ENCODE measurements at places on chromosomes 5 and 9. TPM values are rescaled to one million over a fixed set of nuclear protein-coding genes. Genes with fewer than 3 reads are reported as not detected.

Gene DND1
- total RNA-seq = 0.67 TPM

Gene PPP3R2
- not detected for total RNA-seq

Gene KCNT1
- total RNA-seq = not detected

Gene HTR4
- total RNA-seq = not detected

Gene PCDHGB3
- 0.72 TPM for total RNA-seq

Gene SPDL1
- total RNA-seq = 7.7 TPM

Gene SH3GL2
- total RNA-seq = under 0.01 TPM

Gene MOB3B
- 19.3 TPM for total RNA-seq

DNA sequence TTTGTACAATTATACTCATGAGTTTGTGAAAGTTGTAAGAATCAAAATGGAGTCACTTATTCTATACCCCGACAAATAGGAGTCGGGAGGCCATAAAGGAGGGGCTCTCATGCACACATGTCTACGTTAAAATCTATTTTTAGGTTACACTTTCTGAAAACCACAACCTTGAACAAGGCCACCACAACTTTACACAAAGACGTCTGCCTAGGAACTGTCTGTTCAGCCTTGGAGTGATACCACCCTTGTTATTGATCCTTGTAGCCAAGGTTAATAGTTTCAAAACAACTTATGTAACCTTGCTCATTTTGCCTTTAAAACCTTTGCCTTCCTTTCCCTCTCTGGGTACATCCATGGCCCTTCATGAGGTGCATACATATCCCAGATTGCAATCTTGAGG is 4.1 kb upstream of the NDFIP1 start:
- DNase-seq = no peak

- DNase-seq = no peak
Observed at GRCh38 chr9:130172858-130173665, 858 bp downstream of the NCS1 start.

- DNase-seq = no peak
Observed at GRCh38 chr5:1026700-1027621, 18.4 kb downstream of the NKD2 start.

DNA sequence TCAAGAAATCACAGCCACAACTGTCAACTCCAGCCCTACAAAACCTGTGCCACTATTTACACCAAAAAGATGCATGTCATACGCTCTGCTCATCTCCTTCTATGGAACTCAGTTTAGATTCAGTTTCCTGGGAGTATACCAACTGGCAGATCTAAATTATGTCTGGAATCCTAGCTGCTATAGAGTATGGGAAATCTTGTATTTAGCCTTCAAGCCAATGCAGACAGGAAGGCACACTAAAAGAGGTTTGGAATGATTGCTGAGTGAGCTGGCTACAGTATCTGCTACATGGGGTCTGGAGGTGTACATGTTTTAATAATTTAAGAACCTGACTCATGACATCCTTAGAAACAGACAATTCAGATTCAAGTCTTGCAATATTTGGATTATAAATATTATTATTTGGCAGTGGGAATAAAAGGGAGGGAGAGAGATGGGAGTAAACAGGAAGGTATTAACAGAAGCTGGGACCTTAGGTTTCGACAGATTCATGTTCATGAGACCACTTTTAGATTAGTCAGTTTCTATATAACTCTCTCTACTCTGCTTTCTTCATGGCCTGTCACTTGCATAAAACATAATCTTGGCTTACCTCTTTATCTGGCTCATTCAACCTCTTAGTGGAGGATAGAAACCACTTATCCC is 178.8 kb upstream of the HAPLN1 start:
- no peak for DNase-seq

GRCh38 chr9:2255128-2255527 is 240.0 kb downstream of the SMARCA2 start:
- no peak for DNase-seq

GRCh38 chr5:170571875-170572852 is 68.3 kb downstream of the KCNIP1 start:
- peak; percentile 18 for DNase-seq

GRCh38 chr9:83701286-83701685 is 6.5 kb downstream of the UBQLN1 start:
- no peak for DNase-seq

DNA sequence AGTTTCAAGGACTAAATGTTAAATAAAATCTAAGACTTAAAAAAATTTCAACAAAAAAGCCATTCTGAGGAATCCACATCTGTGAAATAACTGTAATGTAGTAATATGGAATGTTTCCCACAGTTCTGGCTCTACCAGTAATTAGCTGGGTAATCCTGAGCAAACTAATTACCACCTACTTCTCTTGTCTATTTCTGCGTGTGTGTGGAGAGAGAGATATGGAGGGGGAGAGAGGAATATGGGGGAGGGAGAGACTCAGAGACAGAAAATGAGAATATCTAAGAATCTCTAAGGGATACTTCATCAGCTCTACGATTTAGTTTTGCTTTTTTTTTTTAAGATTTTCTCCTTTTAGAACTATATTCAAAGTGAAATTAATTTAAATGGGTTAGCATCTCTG is 28.0 kb downstream of the TBCA start:
- DNase-seq = no peak

DNA sequence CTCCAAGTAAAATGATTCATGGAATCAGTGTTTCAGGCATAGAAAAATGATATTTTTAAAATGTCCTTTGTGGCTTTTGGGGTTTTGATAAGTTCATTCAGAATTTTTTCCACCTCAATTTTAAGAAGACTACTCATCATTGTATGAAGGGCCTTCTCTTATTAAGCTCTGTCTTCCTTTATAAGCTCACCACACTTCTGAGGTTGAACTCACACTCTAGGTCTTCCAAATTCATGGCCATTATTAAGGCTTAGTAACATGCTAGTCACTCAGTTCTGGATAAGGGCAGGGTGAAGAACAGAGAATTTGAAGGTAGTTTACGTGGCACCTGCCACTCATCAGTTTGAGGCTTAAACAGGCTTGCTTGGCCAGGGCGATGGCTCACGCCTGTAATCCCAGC is 4.2 kb downstream of the MELK start:
- no peak for DNase-seq

DNA sequence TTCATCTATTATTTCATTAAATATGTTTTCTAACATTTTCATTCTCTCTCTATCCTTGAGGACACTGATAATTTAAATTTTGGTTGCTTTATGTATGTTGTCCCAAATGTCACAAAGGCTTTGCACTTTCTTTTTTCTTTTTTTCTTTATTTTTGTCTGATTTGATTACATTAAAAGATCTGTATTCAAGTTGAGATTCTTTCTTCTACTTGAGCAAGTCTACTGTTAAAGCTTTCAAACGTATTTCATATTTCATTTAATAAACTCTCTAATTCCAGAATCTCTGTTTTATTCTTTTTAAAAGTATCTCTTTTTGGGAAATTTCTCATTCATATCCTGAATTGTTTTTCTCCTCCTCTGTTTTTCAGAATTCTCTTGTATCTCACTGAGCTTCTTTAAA is 106.5 kb downstream of the GNA14 start:
- DNase-seq = no peak

GRCh38 chr5:62284946-62285891 is 20.8 kb upstream of the KIF2A start:
- no peak for DNase-seq

GRCh38 chr5:17218353-17219005 is 1.0 kb downstream of the BASP1 start:
- peak; percentile 35 for DNase-seq

GRCh38 chr9:9045072-9045471 is 1245.5 kb upstream of the DMAC1 start:
- DNase-seq = no peak

- no peak for DNase-seq
Observed at GRCh38 chr9:127711831-127712274, 3.6 kb downstream of the PTRH1 start.

- DNase-seq = peak; percentile 16
Observed at GRCh38 chr5:87850843-87851242, 417.8 kb downstream of the TMEM161B start.

- DNase-seq = no peak
Observed at GRCh38 chr5:11903614-11904264, 507 bp downstream of the CTNND2 start.
